T-helper 22 cell (primary cell): ENCODE measurements at places on chromosomes 3 and 15.

DNA sequence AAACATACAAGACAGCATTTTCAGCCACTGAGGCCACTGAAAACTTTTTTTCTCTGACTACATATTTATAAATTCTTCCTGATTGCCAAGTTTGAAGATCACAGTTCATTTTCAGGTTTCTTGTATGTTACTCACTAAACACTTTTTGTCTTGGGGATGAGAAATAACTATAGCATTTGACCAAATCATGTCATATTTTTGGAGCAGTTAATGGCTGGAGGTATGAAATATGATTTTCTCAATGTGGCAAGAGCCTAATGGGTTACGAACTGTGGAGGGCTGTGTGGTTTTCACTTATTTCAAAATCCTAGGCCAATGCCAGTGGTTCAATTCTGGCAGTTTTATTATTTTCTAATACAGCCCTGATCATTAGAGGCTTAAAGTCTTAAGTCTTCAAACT, 64.4 kb downstream of the USP13 start:
- no peak for DNase-seq

DNA sequence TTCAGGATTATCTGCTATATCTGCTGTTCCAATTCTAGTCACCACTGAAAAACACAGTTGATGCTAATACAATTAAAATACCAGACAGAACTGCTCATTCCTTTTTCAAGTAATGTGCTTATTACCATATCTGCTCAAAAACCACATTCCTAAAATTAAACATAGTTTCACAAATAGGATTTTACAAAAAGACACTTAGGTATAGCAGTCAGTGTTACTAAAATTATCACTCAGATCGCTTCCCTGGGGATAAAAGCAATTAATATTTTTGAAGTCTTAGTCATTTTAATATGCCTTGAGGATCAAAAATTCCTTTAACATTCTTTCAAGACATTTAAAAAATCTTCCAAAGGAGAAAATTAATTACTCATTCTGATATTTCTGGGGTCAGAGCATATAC, 71.5 kb downstream of the RAD18 start:
- DNase-seq, result no peak

- no peak for DNase-seq
Observed at GRCh38 chr15:92391640-92392039, 2.0 kb upstream of the ST8SIA2 start.

GRCh38 chr3:139187648-139188047, 143.0 kb upstream of the PRR23C start:
- DNase-seq, result no peak

DNA sequence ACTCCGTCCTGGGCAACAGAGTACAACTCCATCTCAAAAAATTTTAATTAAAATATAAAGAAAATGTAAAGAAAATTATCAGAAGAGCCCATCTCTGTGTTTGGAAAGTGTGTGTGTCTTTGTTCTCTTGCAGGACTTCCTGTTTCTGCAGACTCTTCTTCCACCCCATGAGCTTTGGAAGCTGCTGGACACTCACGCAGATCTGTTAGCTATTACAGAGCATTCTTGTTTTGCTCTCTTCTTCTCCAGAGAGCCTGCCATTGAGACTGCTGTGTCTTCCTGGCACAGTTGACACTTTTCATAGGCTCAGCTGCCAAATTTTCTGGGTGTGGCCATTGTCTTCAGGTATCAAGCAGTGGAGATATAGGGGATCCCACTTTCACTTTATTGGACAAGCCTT, 6.0 kb upstream of the CCR8 start:
- DNase-seq, result no peak

DNA sequence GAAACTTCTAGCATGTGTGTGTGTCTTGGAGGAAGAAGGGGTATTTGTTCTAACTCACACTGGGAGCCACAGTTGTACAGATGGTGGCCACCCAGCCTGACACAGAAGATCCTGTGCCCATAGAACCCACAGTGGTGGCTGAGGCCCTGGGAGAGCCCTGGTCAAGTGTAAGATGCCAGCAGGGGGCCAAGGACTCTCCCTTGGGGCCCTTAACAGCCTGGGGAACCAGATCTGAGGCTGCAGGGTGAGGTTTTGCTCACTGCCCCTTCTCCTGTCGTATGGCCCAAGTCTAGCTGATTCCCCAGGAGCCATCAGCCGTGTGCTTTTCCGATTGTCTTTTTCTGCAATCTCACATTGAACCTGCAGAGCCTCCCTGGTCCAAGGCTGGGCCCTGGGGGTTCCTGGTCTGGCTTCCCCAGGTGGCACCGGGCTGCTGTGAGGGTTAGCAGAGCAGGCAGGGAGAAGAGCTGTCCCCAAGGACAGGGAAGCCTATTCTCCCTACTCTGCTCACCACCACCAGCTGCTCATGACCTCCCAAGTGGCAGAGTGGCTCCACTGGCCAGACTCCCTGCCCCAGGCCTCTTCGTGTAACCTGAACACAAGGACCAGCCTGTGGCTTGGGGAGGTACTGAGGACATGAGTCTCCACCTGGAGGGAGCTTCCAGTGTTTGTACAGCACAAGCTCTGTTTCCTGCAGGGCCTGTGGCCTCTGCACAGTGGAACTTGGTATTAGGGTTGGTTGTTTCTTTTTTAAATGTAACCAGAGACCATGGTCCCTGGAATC, 51.9 kb downstream of the CA12 start:
- no peak for DNase-seq

GRCh38 chr3:67500709-67501108, 153.7 kb downstream of the SUCLG2 start:
- DNase-seq, result no peak

DNA sequence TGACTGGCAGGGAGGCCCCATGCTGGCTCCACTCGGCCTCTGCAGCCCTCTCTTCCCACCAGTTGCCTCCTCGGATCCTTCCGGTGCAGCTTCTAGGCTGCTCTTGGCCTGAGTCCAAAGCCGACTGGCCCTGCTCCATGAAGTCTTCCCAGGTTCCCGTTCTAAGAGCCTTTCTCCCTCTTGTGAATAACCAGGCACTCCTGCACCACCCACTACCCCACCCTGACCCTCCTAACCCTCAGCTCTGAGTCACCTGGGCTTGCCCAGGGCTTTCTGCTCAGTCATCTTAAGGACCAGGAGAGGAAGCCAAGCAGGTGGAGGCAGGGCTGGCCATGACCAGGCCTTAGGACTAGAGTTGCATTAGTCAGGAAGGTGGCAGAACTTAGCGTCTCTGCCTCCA, 28.1 kb upstream of the CNBP start:
- DNase-seq, result no peak

GRCh38 chr3:124540550-124541211, 189.6 kb upstream of the UMPS start:
- no peak for DNase-seq

DNA sequence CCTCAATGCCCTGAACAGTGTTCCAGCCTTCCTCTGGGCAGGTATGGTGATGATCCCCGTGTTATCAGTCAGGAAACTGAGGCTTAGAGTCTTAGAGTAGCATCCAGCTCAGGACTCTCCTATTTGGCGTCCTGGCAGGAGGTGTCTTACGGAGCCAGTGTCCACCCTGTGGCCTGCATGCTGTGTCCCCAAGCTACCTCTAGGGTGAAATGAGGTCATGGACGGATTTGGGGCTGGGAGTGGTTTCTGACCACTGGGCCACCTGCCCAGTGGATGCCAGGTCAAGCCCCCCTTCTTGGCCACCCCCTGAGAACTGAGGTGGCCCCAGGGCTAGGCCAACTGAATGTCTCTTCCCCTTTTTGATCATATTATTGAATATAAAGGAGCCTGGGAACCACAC, 27.2 kb upstream of the SLC6A6 start:
- DNase-seq, result no peak

GRCh38 chr3:79937567-79937966, 169.8 kb upstream of the ROBO1 start:
- no peak for DNase-seq

DNA sequence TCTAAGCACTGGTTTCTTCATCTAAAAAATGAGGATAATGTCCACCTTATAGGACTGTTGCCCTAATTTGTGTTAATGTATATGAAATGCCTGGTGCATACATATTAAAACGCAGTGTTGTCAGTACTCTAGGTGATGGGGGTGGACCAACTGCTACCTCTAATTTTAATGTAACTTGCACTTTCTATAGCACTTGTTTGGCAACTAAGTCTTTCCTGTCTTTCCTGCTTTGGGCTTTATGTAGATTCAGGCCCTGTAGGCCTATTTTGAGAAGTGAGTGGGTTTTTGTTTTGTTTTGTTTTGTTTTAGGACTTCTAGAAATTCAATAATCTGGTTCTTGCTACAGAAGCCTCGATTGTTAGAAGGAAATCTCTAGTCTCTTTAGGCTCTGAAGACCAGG, 21.2 kb downstream of the SLC7A14 start:
- no peak for DNase-seq

- DNase-seq, result no peak
Observed at GRCh38 chr15:85723960-85724945, 70.5 kb downstream of the KLHL25 start.

DNA sequence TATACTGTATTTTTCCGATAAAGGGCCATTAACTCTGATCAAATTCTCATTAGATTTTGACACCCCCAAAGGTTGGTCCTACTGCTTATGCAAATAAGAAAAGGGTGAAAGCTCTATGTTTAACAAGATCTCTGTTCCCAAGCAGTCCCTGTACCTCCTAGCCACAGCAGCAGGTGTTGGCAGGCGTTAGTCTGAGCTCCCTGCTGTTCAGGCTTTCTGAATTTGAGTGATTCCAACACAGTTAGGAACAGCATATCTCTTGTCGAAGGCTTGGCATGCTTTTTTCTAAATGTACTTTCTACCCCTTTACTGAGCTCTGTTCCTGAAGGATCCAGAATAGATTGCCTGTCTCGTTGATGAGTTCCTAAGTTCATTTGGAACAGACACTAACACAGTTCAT, 42.3 kb downstream of the MITF start:
- no peak for DNase-seq

DNA sequence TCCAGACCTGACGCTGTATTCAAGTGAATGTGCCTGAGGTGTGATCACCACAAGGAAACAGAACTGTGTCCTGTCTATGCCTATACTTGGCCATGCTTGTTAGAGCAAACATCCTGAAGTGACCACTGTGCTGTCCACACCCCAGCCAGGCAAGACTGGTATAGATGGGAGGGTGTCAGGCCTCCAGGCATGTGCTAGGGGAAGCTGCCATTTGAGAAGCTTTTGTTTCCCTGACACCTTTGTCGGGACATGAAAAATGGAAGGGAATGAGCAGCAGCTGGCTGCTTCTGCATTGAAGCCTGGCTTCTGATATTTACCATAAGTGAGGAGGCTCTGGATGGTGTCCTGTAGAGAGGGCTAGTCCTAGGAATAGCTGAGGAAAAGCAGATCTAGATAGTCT, 106.2 kb downstream of the CPNE4 start:
- no peak for DNase-seq

DNA sequence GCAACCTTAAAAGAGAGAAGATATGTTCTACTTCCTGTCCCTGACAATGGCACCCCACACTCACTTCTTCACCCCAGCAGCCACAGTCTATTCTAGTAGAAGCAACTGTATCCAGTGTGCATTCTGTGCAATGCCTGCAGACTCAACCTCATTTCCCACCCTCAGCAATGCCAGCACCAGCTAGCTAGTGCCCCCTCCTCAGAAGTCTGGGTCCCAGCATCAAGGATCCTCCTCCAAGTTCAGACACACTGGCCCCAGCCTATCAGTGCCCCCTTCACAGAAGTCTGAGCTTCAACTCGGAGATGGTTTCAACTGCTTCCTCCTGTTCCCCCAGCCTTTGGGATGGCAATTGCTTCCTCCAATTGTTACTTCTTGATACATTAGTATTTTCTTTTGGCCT, 268.3 kb downstream of the MEX3B start:
- DNase-seq, result no peak

DNA sequence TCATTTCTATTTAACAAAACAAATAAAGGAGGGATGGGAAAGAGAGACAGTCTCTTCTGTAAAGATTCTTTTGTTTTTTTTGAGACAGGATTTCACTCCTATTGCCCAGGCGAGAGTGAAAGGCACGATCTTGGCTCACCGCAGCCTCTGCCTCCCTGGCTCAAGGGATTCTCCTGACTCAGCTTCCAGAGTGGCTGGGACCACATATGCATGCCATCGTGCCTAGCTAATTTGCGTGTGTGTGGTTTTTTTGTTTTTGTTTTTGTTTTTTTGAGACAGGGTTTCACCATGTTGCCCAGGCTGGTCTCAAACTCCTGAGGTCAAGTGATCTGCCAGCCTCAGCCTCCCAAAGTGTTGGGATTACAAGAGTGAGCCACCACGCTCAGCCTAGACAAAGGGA, 23.3 kb downstream of the STAG1 start:
- no peak for DNase-seq

- DNase-seq, result no peak
Observed at GRCh38 chr3:194476784-194477183, 10.0 kb downstream of the ATP13A3 start.

GRCh38 chr15:74709011-74709410, 13.2 kb upstream of the EDC3 start:
- DNase-seq, result no peak

GRCh38 chr3:31002730-31003129, 108.3 kb upstream of the GADL1 start:
- no peak for DNase-seq

DNA sequence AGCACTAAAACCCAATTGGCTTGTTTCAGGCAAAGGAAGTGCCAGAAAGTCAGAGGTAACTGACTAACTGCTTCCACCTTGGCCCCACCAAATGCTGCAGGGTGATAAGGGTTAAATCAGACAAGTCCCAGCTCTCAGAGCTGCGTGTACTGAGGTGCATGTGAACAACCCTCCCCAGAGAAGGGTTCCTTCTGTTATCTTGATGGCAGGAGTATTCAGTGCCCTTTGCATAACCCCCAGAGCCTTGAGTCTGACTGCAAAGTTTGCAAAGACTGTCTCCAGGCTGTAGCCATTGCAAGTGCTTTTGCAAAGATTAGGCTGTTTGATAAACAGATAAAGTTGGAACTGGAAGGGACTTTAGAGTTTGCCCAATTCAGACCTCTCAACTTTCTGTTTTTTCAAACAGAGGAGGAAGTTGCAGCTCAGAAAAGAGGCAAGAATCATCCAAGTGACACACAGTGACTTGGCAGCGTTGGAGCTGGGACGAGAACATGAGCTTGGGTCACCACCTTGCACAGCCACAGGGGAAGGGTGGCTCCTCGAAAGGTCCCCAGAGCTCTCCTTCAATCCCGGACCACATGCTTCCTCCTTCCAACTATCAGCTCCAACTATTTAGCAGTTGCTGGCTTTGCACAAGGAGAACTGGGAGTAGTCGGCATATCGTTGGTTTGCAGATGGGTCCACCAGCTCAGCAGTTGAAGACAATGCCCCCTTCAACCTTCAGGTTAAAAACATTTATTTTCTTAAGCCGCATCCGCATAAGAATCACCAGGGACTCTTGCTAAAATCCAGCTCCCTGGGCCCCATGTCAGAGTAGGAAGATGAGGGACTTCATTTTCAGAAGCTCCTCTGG, 224.8 kb upstream of the HES1 start:
- DNase-seq, result no peak

- DNase-seq, result no peak
Observed at GRCh38 chr15:70566047-70566835, 197.1 kb downstream of the UACA start.

- no peak for DNase-seq
Observed at GRCh38 chr3:53700441-53700840, 145.8 kb downstream of the CHDH start.

GRCh38 chr3:177476921-177477435, 279.7 kb upstream of the TBL1XR1 start:
- DNase-seq, result no peak

GRCh38 chr15:52220937-52221660, 29.9 kb upstream of the GNB5 start:
- DNase-seq, result no peak
